ENCODE measurements at places on chromosomes 3 and 15. TPM values are rescaled to one million over a fixed set of nuclear protein-coding genes. Genes with fewer than 3 reads are reported as not detected.

The MEX3B gene
- 1.1 TPM for total RNA-seq

The CLRN1 gene
- not detected for total RNA-seq

GRCh38 chr3:112199622-112200316 lies 66.7 kb upstream of the GCSAM start:
- no peak for DNase-seq

DNA sequence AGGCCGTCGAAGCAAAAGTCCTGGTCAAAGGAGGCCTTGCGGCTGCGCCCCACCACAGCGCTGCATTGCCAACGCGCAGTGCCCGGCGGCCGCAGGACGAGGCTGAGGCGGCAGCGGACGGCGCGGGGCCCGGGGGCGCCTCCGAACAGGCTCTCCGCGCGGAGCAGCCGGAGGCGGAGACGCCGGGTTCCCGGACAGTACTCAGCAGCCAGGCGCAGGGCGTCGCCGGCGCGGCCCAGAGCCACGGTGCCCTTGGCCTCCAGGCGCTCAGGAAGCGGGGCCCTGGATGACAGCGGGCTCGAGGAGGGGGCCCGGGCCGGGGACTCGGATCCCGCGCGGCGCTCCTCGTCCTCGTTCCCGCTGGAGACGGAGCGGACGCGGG lies 1.1 kb downstream of the C2CD4B start:
- DNase-seq = no peak

- DNase-seq = no peak
Observed at GRCh38 chr15:65355173-65355987, 22.4 kb downstream of the IGDCC3 start.

DNA sequence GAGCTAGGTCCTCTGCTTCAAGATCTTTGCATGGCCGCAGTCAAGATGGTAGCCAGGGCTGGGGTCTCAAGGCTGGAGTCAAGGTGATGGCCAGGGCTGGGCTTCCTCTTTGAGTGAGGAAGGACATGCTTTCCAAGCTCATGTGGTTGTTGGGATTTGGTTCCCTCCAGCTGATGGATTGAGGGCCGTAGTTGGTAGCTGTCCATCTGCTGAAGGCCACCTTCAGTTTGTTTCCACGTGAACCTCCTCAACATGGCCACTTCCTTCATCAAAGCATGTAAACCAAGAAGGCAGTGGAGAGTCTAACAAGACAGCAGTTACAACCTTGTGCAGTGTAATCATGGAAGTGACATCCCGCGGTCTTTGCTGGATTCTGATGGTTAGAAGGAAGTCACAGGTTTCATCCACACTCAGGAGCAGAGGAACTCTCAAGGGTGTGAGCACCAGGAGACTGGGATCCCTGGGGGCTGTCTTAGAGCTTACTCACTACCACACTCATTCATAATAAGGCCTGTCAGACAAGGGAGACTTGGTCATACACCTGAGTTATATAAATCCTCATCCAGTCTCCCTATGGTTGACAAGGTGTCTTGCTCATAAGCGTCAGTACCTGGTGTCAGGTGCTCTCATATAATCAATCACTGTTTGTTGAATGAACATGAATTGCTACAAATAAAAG lies 42.1 kb downstream of the ABHD5 start:
- DNase-seq = no peak

- DNase-seq = no peak
Observed at GRCh38 chr15:35827141-35827540, 281.2 kb upstream of the DPH6 start.

- DNase-seq = peak; percentile 91
Observed at GRCh38 chr15:75198560-75199356, 2.9 kb upstream of the C15orf39 start.

- no peak for DNase-seq
Observed at GRCh38 chr15:86690566-86690965, 610.9 kb downstream of the AGBL1 start.

Data from activated CD4-positive, alpha-beta T cell treated with anti-CD3 and anti-CD28 coated beads, Interleukin-2, amount 10 ng/mL, durations not matched to agents 24 days and 14 days (primary cell).